ENCODE measurements at places on chromosomes 6 and 20.

DNA sequence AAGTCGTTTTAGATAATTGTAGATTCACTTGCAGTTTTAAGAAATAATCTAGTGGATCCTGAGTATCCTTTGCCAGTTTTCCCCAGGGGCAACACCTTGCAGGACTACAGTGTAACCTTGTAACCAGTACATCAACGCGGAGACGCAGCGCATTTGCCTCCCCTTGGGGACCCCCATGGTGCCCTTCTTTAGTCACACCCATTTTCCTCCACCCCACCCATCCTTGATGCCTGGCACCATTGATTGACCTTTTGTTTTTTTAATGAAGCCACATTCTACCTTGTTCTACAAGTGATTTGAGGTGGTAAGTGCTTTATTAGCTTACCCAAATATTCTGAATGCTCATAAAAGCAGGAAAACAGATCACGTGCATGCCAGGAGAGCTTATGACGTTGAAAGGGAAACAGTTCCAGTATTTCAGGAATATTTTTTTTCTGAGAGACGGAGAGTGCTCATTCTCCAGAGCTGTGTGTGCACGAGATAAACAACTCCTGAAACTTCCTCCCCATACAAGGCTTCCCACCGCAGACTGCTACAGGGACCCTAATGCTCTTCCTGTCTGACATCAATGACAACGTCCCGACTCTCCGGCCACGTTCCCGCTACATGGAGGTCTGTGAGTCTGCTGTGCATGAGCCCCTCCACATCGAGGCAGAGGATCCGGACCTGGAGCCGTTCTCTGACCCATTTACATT, 35.7 kb downstream of the CDH26 start:
- no peak for DNase-seq

- DNase-seq: no peak
Measured at GRCh38 chr20:34618676-34619075, 58.2 kb downstream of the PIGU start.

DNA sequence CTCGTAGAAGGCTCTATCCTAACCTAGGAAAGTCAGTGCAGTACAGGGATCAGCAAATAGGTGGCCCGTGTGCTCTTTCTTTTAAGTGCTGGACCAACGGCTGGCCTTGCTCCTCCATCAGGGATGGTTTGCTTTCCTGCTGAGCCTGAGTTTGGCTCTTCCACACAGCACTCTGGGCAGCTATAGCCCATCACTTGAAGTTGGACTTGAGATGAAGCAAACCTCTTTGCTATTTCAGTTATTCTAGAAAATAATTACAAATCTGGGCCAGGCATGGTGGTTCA, 66.9 kb upstream of the KCNK16 start:
- DNase-seq: no peak

DNA sequence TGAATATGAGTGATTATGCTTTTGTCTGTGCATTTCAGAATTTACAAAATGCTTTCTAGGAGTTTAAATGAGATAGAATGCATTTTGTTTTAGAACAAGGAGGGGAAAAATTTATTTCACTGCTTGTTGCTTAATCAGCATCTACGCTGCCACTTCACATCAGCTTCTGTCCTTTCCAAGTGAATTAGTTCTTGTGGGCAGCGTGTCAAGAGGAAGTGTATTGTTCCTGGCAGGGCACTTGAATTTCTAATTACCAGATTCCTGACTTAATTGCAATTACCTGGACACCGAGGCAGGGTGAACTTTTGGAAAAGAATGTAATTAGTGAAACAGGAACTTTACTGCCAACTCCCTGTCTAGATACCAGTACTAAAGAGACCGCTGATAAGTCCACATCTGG, 263.5 kb downstream of the TMEM242 start:
- no peak for DNase-seq

DNA sequence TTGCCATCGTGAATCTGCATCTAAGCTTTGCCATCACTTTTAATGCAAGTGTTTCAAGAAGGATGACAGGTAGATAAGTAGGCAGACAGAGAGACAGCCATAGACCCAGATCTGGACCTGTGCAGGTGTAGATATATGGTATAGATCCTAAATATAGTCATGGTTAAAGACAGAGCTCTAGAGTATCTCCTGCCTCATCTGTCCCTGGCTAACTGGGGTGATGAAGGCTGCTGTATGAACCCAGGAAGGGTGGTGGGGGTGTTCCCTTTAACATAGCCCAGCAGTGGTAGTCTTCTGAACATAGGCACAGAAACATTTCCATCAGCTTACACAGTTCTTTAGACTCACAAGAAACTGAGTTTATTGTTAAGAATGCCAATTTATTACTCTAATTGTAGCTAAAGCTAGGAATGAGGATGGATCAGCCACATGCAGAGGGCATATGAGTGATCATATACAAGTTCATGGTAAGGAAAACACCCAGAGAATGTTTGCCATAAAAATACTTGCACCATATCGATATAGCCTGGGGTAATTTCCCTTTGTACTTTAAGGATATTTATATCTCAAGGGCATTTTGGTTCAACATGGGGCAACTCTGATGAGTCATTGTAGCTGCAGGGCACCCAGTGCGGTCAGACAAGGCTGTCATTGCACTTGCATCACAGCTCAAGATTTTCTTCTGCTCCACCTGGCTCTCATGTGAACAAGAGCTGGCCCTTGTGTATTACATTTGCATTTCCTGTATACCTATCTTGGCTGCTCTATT, 587.2 kb downstream of the EPM2A start:
- DNase-seq: no peak

Data from NCI-H1436 (cell line).